ENCODE measurements at places on chromosomes 6 and 20. TPM values are rescaled to one million over a fixed set of nuclear protein-coding genes. Genes with fewer than 3 reads are reported as not detected.

DNA sequence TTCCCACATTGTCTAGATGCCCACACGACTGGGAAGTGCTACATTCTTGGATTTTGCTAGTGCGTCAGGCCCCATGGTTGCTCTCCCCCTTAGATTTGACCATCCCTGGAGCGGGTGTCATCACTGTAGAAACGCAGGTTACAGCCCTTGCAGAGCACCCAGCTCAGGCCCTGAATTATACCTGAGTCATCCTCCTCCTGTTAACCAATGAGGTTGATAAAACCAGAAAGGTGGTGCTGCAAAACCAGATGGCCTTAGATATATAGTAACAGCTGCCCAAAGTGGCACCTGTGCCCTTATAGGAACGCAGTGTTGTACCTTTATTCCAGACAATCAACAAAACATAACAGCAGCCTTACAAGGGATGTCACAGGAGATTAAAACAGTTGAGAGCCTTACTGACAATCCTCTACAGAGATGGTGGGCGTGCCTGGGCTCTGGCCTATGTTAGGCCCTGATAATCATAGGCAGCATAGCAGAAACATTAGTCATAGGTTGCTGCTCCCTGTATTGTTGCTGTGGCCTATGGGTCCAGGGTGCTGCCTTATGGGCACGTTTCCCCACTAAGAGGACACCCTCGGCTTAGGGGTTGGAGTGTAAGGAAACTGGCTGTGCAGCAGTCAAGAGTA, 33.6 kb upstream of the HSF2 start:
- DNase-seq: no peak

DNA sequence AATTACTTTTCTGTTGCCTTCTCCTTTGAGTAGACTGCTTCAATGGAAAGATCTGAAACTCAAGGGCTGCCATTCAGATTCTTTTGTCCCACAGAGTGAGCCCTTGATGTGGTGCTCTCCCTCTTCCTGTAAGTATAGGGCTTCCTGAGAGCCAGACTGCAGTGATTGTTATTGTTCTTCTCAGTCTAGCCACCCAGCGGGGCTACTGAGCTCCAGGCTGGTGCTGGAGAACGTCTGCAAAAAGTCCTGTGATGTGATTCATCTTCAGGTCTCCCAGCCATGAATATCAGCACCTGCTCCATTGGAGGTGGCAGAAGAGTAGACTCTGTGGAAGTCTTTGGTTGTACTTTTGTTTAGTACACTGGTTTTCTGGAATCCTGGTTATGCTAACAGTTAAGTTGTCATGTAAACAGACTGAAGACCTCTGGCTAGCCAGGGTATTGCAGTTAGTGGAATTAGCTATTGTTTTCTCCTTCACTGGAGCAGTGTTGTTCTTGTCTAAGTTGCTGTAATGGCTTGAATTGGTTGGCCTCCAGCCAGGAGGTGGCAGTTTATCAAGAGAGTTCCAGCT, 240.9 kb downstream of the COL12A1 start:
- DNase-seq: no peak

GRCh38 chr6:32885698-32886286, 31.8 kb downstream of the PSMB9 start:
- no peak for DNase-seq

DNA sequence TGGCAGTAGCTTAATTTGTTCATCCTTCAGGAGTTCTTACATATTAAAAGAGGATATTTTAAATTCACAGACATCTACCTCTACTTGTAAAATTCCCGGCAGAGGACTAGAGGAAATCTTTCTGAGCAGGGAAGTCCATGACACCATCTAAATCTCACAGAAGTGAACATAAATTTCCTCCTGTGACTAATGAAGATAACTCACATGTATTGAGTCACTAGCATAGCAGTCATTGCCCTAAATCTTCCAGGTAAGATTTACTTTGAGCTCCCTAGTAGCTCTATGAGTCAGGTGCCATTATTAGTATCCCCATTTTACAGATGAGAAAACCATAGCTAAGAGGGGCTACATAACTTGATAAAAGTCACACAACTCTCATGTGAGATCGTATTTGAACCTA, 1058.6 kb upstream of the FLRT3 start:
- no peak for DNase-seq

GRCh38 chr20:2084703-2085102, 16.9 kb upstream of the STK35 start:
- DNase-seq: no peak

DNA sequence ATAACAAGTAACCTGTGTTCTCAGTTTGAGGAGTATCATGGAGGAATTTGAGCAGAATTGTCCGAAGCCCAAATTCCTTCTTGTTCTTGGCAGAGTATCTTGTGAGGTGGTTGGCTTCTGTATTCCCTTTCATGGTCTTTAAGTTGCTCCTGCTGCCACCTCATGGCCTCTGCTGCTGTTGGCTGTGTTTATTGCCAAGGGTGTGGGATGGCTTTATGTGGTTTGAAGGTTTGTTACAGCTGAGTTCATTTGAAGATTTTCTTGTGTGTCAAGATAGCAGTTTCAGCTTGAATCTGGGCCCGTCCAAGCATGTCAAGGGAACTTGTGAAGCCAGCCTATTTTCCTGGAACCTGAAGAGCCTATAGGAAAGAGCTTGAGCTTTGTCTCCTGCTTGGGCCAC, 20.2 kb upstream of the TTK start:
- DNase-seq: no peak

DNA sequence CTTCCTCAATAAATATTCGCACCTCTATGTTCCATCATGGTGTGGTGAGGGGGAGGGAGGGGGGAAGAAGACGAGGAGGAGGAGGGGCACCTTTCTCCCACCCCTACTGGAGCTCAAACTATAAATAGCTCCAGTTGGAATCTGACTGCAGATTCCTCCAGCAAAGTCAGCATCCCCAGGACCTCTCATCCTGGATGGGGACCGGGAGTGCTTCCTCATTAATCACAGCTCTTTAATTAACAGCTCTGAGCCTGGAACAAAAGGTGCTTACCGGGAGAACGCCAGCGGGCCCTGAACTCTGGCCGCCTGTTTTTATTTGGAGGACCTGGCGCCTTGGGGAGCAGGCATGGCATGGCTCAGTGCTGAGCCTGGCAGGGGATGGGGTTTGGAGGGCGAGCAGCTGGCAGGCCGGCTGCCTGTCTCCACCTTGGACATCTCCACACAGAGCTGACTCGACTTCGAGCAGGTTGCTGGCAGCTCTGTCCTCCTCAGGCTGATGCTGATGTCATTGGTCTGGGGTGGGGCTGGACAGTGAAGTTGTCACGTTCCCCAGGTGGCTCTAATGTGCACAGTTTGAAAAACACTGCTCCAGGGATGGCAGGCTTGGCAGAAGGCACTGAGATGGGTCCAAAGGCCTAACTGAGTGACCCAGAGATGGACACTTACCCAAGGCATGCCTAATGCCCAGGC, 180.4 kb downstream of the DHX35 start:
- no peak for DNase-seq

The HLA-DRB5 gene
- total RNA-seq: 1.8 TPM
